Neural crest cell (in vitro differentiated cells): ENCODE measurements at places on chromosomes 1 and 21. TPM values are rescaled to one million over a fixed set of nuclear protein-coding genes. Genes with fewer than 3 reads are reported as not detected.

The KRTAP10-5 gene
- not detected in 2 replicates for total RNA-seq

The BOLA1 gene
- 10.1 TPM in 2 replicates for total RNA-seq

The AIRE gene
- total RNA-seq, result not detected in 2 replicates

The RHOC gene
- total RNA-seq, result 114 and 125 TPM in 2 replicates

The SPATA6 gene
- total RNA-seq, result 24.5 and 26.0 TPM in 2 replicates
